Suprapubic skin (tissue), 4 donors: ENCODE measurements at places on chromosomes 7 and 10. TPM values are rescaled to one million over a fixed set of nuclear protein-coding genes. Genes with fewer than 3 reads are reported as not detected.
A peak's percentile ranks its signal among the peaks of the same experiment; 100 is the strongest.

ANKRD7 gene
- total RNA-seq = not detected

- no peak for DNase-seq
Observed at GRCh38 chr7:139246905-139247304, 15.9 kb downstream of the UBN2 start.

GRCh38 chr7:73622909-73623797, 1.2 kb downstream of the MLXIPL start:
- peak; percentile 90 for DNase-seq

KIF11 gene
- 3.1 TPM for total RNA-seq

- DNase-seq = no peak
Observed at GRCh38 chr10:59945991-59946390, 39.6 kb upstream of the CCDC6 start.

KCP gene
- 0.48 TPM for total RNA-seq

DNA sequence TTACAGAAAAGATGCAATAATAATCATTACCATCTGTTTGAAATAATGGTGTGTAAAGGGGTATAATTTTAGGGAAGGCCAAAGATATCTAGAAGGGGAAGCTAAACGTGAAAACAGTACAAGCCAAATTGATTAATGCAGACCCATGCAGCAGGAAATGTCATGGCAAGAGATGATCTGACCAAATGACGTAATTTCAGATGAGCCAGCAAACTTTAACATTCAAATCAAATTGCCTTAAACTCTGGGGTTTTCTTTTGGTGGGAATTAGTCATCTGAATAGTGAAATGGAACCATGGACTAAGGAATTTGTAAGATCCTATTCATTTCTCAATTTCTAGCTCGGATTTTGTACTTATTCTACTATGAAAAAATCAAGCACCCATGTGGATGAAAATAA, 21.4 kb upstream of the SCIN start:
- DNase-seq = no peak

DNA sequence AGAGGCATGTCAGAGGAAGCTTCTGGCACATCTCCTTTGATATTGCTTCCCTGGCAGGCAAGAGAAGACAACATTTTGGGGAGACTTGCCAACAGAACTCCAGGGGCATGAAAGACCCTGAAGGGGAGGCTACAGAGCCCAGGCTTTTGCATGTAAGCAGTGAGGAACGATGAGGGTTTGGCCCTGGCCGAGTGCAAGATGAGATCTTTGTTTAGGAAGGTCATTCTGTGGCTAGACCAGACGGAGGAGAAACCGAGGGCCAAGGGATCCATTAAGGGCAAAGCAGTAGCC, 3.8 kb downstream of the SVIL start:
- no peak for DNase-seq

PCBD1 gene
- total RNA-seq = 47.0 TPM

GRCh38 chr10:10873289-10873688, 144.4 kb upstream of the CELF2 start:
- no peak for DNase-seq

GRCh38 chr7:31663072-31663471, 23.9 kb upstream of the PPP1R17 start:
- no peak for DNase-seq

SPDYE16 gene
- total RNA-seq = not detected

GRCh38 chr10:61791216-61791615, 110.3 kb upstream of the ARID5B start:
- DNase-seq = no peak

DNA sequence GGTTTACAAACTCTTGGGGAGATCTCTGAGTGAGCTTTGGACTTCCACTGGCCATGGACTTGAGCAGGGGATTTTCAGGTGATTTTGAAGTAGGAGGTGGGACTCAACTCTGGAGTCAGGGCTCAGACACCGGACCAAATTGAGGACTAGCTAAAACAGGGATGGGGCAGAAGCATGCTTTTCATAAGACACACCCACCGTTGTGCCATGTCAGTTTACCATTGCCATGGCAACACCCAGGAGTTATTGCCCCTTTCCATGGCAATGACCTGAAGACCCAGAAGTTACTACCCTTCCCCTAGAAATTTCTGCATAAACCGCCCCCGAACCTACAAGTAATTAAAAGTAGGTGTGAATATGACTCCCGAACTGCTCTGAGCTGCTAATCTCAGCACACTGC, 320.7 kb downstream of the GRID1 start:
- DNase-seq = peak; percentile 26

ADIRF gene
- 79.1 TPM for total RNA-seq

- DNase-seq = no peak
Observed at GRCh38 chr10:90227217-90227656, 525.8 kb downstream of the KIF20B start.

- no peak for DNase-seq
Observed at GRCh38 chr10:30579574-30579973, 50.0 kb downstream of the LYZL2 start.

GRCh38 chr7:134640842-134641715, 5.6 kb upstream of the BPGM start:
- no peak for DNase-seq

- DNase-seq = no peak
Observed at GRCh38 chr10:20898866-20899535, 1.9 kb upstream of the NEBL start.

DNA sequence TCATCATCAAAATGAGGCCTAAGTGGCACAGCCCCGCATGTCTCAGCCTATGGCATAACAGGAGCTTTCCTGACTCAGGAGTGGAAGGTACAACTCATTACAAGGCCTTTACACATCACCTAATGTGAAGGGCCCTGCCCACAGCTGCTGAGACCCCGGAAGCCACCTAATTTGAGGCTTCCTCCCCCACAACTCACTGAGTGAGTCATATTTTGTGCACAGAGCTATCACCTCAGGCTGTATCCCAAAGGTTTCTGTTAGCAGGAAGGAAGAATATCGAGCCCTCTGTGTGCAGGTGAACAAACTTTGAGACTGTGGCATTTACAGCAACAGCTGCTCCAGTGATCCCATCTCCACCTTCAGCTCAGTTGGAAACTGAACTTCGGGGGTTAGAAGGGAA, 20.6 kb downstream of the HTR5A start:
- DNase-seq = no peak

GRCh38 chr7:130037703-130038102, 13.5 kb downstream of the ZC3HC1 start:
- DNase-seq = no peak

TAS2R4 gene
- 3.1 TPM for total RNA-seq

METTL2B gene
- 26.4 TPM for total RNA-seq

DNA sequence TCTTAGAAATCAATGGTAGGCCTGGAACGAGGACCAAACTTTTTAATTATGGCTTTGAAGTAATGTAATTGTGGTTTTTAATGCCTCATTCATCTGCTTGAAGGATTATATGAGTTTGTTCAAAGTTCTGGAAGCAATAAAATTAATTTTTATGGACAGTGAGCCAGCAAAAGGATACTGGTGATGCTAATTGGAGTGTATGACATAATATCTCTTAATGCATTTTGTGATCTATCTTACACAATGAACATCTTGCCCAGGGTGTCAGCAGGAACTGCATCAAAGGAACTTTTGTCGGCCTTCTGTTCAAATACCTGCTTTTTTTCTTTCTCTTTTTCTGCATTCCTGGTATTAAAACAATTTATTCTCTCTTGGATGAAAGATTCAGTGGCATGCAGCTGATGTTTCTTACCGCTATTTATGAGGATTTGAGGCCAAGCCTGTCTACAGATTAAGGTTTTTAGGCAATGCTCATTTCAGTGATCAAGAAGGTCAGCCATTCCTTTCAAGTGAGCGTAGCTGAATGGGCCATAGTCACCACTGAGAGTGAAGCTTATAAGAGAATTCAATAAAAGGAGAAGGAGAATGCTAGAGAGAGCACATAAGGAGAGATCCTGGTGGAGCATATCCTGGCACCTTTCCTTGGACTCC, 974.8 kb downstream of the SORCS3 start:
- no peak for DNase-seq

PNLIPRP3 gene
- total RNA-seq = 50.2 TPM

- no peak for DNase-seq
Observed at GRCh38 chr10:24873281-24873683, 79.1 kb downstream of the PRTFDC1 start.

- DNase-seq = no peak
Observed at GRCh38 chr7:156472267-156472666, 168.3 kb upstream of the RNF32 start.

GRCh38 chr7:1554333-1555045, 1.5 kb downstream of the TMEM184A start:
- no peak for DNase-seq

DNA sequence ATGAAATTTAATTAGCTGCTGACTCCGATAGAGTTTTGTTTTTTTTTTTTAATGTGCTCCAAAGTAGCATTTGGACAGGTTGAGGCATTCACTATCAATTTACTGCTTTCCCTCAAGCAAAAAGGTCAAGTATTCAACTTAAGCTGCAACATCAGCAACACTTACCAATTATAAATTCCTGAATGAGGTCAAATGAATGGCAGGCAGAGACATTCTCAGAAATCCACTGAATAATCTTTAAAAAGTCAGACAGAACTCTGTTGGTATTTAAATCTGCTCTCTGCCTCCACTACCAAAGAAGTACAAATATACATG, 62.8 kb downstream of the GSAP start:
- DNase-seq = no peak

PAPOLB gene
- not detected for total RNA-seq

TMEM130 gene
- not detected for total RNA-seq

- DNase-seq = no peak
Observed at GRCh38 chr10:106387063-106387462, 777.4 kb downstream of the SORCS1 start.

CPA4 gene
- 68.7 TPM for total RNA-seq

DNA sequence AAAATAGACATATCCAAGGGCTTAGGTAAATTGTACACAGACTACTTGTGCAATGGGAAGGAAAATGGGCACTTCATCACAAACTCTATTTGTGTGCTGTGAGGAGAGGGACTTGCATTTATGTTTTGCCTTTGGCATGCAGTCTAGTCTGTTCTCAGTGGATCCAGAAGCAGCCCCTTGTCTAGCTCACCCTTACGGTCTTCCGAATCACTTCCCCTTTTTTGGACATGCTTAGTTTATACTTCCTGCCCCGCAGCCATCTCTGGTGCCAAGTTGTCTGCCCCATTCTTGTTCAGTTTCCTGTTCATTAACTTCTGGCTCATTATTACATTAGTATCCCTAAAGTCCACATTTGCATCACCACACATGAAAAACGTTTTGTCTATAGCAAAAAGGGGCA, 161.6 kb downstream of the NRCAM start:
- DNase-seq = no peak

DLD gene
- 60.4 TPM for total RNA-seq

DNA sequence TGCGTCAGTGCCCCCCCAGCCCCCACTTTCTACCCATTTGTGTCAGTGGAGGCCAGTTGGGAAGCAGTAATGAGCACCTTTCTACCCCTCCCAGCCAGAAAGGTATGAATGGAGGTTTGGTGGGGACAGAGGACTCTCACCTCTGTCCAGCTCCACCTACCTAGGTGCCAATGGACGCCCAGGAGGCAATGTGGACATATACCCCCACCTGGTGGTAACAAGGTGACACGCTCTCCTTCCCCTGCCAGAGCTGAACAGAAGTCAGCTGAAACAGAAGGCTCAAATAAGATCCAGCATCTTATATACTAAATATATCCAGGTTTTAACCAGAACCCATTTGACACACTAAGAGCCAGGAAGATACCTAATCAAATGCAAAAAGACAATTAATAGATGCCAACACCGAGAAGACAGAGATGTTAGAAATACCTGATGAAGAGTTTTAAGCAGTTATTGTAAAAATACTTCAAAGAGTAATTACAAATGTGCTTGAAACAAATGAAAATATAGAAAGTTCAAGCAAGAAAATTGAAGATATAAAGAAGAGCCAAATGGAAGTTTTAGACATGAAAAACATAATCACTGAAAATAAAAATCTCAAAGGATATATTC, 18.4 kb upstream of the SORCS3 start:
- no peak for DNase-seq

IL6 gene
- total RNA-seq = 36.0 TPM

DNA sequence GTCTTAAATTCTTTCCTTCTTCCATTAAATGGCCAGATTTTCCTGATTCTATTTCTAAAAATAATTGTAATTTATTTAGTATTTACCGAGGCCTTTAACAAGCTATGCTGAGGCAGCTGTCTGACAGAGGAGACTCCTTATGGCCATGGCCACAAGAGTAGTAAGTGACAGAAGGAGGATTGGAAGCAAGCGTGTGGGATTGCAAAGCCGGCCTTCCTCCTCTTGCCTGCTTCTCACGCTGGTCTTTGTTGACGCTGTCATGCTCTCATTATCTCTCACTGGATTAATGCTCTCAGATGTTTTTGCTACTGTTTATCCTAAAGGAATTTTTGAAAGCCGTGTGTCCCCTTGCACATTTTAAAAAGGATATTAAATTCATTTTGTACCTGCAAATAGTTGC, 546.3 kb downstream of the SDK1 start:
- DNase-seq = no peak

GRCh38 chr10:68856352-68856751, 29.0 kb downstream of the STOX1 start:
- DNase-seq = no peak

- no peak for DNase-seq
Observed at GRCh38 chr7:103856929-103857328, 132.5 kb downstream of the RELN start.

SRPK2 gene
- 70.5 TPM for total RNA-seq

DNA sequence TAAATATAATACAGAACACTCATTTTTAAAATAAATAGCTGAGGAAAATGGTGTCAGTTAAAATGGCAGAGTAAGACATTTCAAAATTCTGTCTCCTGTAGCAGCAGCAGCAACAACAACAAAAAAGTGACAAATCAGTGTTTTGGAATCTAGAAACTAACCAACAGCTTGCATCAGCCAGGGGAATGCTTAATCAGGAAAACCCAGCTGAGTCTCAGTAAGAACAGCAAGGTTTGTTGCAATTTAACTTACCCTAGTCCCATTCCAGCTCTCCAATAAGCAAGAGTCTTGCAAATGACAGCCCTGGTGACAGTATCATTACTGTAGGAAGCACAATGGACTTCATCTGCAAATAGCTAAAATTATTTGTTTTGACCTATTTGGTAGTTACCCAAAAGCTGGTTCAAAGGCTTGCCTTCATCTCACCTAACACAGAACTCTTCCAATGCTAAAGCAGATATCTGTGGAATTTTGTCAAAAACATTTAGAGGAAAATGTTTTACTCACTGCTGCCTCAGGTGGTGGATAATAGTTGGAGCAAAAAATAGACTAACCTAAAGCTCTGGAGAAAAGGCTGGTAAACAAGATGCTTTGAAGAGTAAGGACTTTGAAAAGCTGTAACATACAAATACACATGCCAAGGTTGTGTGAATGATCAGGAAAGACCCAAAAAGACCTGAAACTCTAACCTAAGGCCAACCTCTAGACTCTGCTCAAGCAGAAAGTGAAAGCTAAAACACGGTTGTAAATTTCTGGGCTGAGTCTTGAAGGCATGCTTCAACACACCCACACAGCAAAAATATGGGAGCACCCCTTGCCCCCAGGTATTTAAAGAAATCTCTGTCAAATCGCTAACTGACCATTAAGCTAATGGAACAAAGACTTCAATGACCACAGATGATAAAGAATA, 9.9 kb upstream of the ARHGAP22 start:
- DNase-seq = no peak
